ENCODE measurements at places on chromosomes 16 and 17.

DNA sequence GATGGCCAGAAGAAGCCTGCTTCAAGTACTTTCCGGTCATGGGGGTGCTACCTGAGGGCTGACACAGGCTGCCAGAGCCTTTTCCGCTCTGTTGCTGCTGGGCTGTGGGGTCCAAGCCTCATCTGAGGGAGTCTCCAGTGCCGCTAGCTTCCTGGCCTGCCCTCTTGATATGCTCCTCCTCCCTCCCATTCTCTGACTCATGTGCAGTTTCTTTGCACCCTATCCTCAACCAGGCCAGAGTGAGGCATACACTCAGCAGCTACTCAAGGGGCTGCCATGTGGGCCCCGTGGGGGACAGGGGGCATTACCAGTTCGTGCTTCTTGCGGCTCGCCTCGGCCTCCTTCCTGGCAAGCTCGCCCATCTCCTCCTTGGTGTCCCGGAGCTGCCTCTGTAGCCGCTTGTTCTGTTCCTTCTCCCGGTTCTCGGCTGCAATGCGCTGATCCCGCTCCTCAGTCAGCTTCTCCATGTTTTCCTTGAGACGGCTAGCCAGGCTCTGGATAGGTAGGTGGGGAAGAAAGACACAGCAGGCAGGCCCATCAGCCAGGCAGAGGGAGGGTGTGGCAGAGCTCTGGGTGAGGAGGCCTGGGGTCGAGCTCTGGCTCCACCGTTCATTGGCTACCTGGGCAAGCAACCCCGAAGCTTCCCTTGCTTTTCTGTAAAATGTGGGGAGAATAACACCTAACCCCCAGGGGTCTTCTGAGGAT lies 43.8 kb downstream of the PIPOX start:
- no peaks in the 10 kb centered on the region for H3K27me3 ChIP-seq
- no peak overlapping the region for H3K27ac ChIP-seq
- DNase-seq: no peak
- no peaks in the 10 kb centered on the region for H3K4me1 ChIP-seq

- no peaks in the 10 kb centered on the region for H3K36me3 ChIP-seq
- H3K4me3 ChIP-seq: no peak overlapping the region
- no peaks in the 10 kb centered on the region for H3K27me3 ChIP-seq
- H3K4me1 ChIP-seq: no peaks in the 10 kb centered on the region
- H3K27ac ChIP-seq: no peak overlapping the region
Measured at GRCh38 chr16:11208916-11209665, 46.9 kb downstream of the SOCS1 start.

GRCh38 chr17:44176257-44176656 lies 5.8 kb downstream of the ASB16 start:
- no peak overlapping the region for H3K27ac ChIP-seq
- no peaks in the 10 kb centered on the region for H3K27me3 ChIP-seq
- peaks cover 24% of the 10 kb centered on the region for H3K36me3 ChIP-seq
- DNase-seq: no peak

DNA sequence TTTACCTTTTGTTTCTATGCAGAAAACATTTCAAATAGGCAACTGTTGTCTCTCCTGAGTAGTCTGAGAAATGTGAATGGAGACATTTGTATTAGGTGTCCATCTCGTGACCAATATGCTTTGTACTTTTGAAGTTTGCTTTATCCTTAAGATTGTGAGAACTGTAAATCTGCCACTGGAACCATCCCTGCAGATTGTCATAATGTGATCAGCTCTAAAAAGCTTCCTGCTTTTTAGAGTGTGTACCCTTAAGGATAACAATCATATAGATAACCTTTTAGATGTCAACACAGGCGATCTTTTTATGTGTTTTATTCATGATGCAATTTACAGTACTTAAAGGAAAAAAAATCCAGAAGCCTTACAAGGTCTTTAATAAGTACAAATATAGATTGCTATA lies 63.5 kb downstream of the PRKCA start:
- no peak overlapping the region for H3K27ac ChIP-seq
- H3K4me1 ChIP-seq: peaks cover 5% of the 10 kb centered on the region
- no peak overlapping the region for H3K4me3 ChIP-seq
- no peak for DNase-seq
- H3K36me3 ChIP-seq: no peaks in the 10 kb centered on the region

GRCh38 chr17:73068322-73069153 lies 23.9 kb downstream of the SLC39A11 start:
- peaks cover 40% of the 10 kb centered on the region for H3K4me1 ChIP-seq
- H3K27me3 ChIP-seq: no peaks in the 10 kb centered on the region
- H3K36me3 ChIP-seq: no peaks in the 10 kb centered on the region
- no peak overlapping the region for H3K4me3 ChIP-seq
- DNase-seq: no peak
- peak overlapping the region; percentile 17 for H3K27ac ChIP-seq

GRCh38 chr17:50559674-50560184 lies 786 bp upstream of the CACNA1G start:
- peak overlapping the region; percentile 92 for H3K27ac ChIP-seq
- no peak for DNase-seq
- peaks cover 63% of the 10 kb centered on the region for H3K4me1 ChIP-seq
- H3K27me3 ChIP-seq: no peaks in the 10 kb centered on the region
- no peaks in the 10 kb centered on the region for H3K36me3 ChIP-seq

DNA sequence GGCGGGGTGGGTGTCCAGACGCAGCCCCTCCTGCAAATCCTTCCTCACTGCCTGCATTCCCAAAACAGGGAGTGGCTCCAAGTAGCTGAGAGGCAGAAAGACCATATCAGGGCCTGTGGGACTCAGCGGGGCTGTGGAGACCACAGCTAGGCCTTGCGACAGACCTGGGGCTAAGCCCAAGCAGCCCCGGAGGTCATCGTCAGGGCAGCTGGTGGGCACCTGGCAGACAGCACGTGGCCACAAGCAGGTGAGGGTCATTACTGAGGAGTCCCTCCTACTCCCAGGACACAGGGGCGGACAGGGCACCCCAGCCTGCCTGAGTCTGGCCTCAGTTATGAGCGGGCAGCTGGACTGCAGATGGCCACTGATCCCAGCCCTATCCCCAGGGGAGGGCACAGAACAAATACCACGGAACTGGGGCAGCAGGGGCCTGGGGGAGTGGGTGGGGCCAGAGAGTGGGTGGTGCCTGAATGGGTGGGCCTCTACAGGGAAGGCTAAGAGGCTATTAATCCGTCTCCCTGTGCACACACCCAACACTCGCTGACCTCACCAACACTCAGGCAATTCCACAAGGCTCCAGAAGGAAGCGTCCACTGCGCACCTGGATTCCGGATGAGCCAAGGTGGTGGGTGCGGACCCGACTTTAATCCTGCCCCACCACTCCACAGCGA lies 8.5 kb downstream of the HS3ST6 start:
- H3K27me3 ChIP-seq: no peaks in the 10 kb centered on the region
- peak; percentile 94 for DNase-seq
- H3K4me1 ChIP-seq: peaks cover 28% of the 10 kb centered on the region
- H3K36me3 ChIP-seq: no peaks in the 10 kb centered on the region
- H3K27ac ChIP-seq: no peak overlapping the region

DNA sequence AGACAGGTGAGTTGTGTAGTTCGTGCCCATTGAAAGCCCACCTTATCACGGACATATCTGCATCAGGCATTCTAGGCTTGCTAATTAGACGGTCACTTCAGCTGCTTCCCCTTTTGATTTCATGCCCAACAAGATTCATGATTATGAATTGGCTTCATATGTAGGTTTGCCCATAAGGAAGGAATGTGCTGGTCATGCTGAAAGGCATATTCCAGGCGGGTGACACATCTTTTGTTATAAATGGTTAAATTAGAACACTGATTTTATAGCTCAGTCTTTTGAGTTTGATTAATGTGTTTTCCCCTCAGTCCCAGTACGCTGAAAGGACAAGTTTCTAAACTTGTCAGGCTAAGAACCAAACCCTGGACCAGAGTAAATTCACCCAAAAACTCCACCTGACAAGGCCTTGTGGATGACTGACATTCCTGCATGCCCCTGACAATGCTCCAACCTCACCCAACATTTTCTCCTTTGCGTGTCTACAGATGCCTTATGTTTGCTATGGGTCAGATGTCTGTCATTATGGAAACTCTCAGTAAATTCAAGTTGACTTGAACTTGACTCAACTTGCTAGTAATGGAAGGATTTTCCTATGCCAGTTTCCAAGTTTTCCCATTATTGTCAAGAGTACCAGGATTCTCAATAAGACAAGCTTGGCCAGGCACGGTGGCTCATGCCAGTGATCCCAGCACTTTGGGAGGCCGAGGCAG lies 421.9 kb downstream of the PMP22 start:
- H3K27me3 ChIP-seq: no peaks in the 10 kb centered on the region
- no peaks in the 10 kb centered on the region for H3K36me3 ChIP-seq
- no peak for DNase-seq
- no peak overlapping the region for H3K27ac ChIP-seq

DNA sequence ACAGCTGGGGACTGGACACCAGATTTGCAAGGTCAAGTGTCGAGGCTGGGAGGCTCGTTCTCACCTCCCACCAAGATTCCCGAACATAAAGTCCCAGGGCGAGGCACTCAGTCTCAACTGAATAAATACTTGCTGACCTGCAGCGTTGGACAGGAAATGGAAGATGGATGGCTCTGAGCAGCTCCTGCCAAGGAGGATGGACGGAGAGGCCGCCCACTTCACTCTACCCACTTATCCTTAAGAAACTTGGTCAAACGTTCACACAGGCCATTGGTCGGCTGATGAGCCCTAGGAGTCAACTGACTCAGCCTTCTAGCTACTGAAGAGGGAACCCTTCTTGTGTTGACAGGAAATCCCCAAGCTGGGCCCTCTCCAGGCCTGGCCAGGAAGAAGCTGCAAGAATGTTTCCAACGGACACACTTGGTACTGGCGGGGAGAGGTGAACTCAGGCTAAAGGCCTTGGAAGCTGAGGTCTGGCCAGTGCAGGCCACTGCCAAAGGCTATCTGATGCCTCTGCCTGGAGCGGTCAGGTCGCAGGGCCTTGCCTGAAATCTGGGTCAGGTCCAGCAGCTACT lies 50.0 kb downstream of the VAC14 start:
- peaks cover 85% of the 10 kb centered on the region for H3K4me1 ChIP-seq
- no peak overlapping the region for H3K4me3 ChIP-seq
- peak overlapping the region; percentile 79 for H3K27ac ChIP-seq

- no peak overlapping the region for H3K4me3 ChIP-seq
- no peaks in the 10 kb centered on the region for H3K27me3 ChIP-seq
- H3K27ac ChIP-seq: peak overlapping the region; percentile 80
- H3K4me1 ChIP-seq: peaks cover 28% of the 10 kb centered on the region
- DNase-seq: no peak
- H3K36me3 ChIP-seq: no peaks in the 10 kb centered on the region
Measured at GRCh38 chr16:55471448-55472097, 7.4 kb upstream of the MMP2 start.

DNA sequence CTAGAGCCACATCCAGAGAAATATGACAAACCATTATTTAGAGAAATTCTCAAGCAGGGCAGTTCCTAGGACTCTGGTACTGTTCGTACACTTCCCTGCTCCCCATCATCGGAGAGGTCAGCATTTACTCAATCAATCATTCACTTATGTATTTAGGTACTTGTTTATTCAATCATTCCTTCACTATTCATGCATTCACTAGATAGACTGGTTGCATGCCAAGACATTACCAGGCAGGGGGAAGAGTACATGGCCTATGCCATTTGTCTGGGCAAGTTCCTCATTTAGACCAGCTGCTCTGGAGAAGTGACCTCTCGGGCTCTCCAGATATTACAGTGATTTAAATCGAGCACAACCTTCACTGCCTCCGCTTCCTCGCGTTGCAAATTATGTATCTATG lies 603.4 kb downstream of the KCNJ2 start:
- DNase-seq: no peak
- no peaks in the 10 kb centered on the region for H3K36me3 ChIP-seq
- H3K27me3 ChIP-seq: no peaks in the 10 kb centered on the region
- H3K4me3 ChIP-seq: no peak overlapping the region
- no peaks in the 10 kb centered on the region for H3K4me1 ChIP-seq
- no peak overlapping the region for H3K27ac ChIP-seq

- no peak for DNase-seq
- H3K27me3 ChIP-seq: no peaks in the 10 kb centered on the region
- no peaks in the 10 kb centered on the region for H3K4me1 ChIP-seq
- H3K4me3 ChIP-seq: no peak overlapping the region
Measured at GRCh38 chr16:76756951-76757350, 434.0 kb upstream of the MON1B start.

DNA sequence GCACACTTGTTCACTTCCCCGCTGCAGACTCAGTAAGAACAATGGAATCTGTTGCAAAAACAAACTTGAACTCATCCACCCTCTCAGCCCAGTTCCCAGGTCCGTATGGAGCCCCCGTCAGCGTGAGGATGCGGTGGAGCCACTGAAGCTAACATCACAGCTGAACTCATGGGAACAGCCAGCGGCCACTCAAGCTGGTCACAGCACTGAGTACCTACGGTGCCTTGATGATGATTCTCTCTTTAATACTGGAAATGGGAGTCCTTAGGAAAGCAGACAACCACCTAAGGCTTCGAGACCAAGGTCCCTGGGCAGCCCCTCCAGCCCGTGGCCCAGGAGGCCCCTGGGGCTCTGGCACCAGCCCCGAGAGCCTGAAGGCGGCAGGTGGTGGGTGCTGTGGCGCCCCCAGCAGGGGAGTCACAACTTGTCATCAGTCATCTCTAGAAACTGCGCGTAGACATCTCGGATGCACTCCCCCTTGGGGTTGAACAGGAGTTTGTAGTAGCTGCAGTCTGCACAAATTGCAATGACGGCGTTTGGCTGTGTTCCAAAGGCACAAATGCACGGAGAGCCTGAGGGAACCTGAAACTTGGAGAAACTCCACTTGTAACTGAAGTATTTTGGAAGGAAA lies 31.0 kb upstream of the RHOT1 start:
- DNase-seq: peak; percentile 75
- peaks cover 10% of the 10 kb centered on the region for H3K4me1 ChIP-seq
- no peaks in the 10 kb centered on the region for H3K27me3 ChIP-seq
- no peaks in the 10 kb centered on the region for H3K36me3 ChIP-seq
- H3K4me3 ChIP-seq: no peak overlapping the region
- no peak overlapping the region for H3K27ac ChIP-seq

GRCh38 chr17:71170070-71170469 lies 950.8 kb upstream of the SOX9 start:
- H3K27me3 ChIP-seq: no peaks in the 10 kb centered on the region
- H3K36me3 ChIP-seq: no peaks in the 10 kb centered on the region
- H3K27ac ChIP-seq: no peak overlapping the region
- no peak for DNase-seq

- no peak for DNase-seq
- no peaks in the 10 kb centered on the region for H3K27me3 ChIP-seq
- H3K4me3 ChIP-seq: no peak overlapping the region
Measured at GRCh38 chr17:55763856-55764255, 13.0 kb downstream of the PCTP start.

DNA sequence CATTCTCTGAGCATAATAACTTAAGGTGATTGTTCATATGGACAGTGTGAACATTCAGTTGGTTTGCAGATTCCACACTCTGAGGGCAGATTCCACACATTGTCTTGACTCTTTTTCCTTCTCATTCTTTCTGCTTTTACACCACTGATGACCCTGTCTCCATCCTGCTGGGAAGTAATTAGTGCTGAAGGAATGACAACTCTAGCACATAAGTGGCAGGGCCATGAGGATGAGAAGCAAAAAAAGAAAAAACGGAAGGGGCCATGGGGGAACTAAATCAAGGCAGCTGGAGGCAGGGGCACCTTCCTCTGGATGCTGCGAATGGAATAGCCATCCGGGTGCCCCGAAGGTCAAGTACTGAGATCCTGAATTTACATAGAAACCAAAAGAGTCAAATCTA lies 944.0 kb downstream of the KCNJ2 start:
- no peaks in the 10 kb centered on the region for H3K27me3 ChIP-seq
- no peaks in the 10 kb centered on the region for H3K36me3 ChIP-seq
- no peaks in the 10 kb centered on the region for H3K4me1 ChIP-seq
